ENCODE measurements at places on chromosomes 2 and 18. TPM values are rescaled to one million over a fixed set of nuclear protein-coding genes. Genes with fewer than 3 reads are reported as not detected.

DNA sequence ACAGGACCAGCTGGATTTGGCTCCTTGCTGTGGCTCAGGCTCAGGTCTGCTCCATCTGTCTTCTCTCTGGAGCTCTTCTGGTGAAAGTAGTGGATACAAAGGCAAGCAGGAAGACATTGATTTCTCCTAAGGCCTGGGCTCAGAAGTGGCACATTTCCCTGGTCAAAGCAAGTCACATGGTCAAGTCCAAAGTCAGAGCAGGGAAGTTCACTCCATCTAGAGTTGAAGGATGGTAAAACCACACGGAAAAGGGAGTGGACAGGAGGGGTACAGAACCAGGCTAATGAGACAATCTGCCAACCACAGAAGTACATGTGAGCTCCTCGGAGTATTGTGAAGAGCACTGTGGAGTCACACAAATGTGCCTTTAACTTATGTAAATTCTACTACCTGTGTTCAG is 66.1 kb downstream of the MARCO start:
- no peak for DNase-seq

SERPINB13 gene
- total RNA-seq, result not detected

- DNase-seq, result no peak
These were observed 45.5 kb upstream of the SLC8A1 start for GRCh38 chr2:40497251-40497859.

- peak; percentile 53 for DNase-seq
These were observed at the start of gene NTSR2 for GRCh38 chr2:11669454-11670291. NTSR2 (minus strand) TSS chr2:11670195; CDS start chr2:11670129, 66 bp downstream.

TCF23 gene
- total RNA-seq, result not detected

DNA sequence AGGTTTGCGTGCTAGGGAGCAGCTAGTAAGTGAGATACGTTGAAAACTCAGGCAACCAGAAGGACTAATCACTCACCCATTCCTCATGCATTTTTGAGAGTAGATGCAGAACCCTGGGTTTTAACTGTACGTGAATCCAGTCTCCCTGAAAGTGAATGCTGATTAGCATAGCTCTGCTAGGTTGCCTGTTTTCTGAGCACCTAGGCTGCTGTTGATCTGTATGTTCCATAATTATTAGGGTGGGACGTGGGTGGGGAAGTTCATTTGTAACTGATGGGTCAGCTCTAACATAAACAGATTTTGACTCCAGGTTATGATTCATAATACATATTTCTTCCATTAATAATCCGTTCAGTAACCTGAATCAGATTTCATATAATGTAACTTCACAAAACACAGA is 379.0 kb upstream of the FANCL start:
- DNase-seq, result no peak

SS18 gene
- total RNA-seq, result 42.9 TPM

DNA sequence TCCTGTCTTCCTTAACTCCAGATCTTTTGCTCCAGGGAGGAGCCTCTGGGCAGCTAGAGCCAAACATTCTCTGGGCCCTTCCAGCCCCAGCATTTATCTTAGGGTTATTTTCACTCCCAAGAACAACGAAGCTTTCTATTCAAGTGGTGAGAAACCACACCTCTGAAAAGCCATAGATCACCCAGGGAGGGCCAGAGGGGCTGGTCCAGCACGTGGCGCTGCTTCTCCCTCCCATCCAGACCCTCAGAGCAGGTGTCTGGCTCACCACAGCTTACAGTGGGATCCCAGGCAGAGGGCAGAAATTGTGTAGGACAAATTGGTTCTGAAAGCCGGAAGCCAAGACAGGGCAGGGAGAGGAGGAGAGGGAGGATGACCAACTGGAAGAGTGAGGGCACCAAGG is 74.0 kb upstream of the PKDCC start:
- DNase-seq, result no peak

DNA sequence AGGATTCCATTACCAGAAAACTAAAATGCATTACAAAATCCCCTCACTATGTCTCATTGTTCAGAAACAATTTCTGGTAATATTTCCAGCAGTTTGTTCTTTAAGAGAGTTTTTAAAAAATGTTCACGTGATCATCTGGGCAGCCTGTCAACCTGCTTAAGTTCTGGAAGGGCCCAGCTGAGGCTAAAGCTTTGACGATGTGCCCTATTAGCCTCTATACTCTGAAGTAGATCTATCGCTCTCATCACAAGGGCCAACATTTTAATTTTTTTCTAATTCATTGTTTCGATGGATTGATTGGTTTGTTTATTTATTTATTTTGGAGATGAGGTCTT is 205.8 kb downstream of the PRKCE start:
- DNase-seq, result no peak

CFC1 gene
- total RNA-seq, result not detected

LONRF2 gene
- not detected for total RNA-seq

DNA sequence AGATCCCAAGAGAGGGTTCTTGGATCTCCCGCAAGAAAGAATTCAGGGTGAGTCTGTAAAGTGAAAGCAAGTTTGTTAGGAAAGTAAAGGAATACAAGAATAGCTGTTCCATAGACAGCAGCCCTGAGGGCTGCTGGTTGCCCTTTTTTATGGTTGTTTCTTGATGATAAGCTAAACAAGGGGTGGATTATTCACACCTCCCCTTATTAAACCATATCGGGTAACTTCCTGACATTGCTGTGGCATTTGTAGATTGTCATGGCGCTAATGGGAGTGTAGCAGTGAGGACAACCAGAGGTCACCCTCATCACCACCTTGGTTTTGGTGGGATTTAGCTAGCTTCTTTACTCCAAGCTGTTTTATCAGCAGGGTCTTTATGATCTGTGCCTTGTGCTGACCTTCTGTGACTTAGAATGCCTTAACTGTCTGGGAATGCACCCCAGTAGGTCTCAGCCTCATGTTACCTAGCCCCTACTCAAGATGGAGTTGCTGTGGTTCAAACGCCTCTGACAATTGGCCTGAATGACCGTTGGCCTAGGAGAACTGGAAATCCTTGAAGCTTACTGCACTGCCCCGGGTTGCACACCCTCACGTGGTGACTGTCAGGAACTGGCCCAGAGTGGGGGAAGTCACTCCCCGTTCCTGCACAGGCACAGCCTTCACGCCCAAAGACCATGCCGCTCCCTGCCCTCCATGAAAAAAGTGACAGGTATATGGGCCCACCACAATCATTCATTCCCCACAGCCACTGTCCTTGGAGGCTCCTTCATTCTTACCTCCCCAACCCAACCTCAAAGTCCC is 136.9 kb downstream of the SEPTIN10 start:
- no peak for DNase-seq

ATP6V1C2 gene
- not detected for total RNA-seq

CRACDL gene
- 0.35 TPM for total RNA-seq

GRCh38 chr18:45447355-45448265 is 167.7 kb upstream of the SLC14A2 start:
- no peak for DNase-seq

DNA sequence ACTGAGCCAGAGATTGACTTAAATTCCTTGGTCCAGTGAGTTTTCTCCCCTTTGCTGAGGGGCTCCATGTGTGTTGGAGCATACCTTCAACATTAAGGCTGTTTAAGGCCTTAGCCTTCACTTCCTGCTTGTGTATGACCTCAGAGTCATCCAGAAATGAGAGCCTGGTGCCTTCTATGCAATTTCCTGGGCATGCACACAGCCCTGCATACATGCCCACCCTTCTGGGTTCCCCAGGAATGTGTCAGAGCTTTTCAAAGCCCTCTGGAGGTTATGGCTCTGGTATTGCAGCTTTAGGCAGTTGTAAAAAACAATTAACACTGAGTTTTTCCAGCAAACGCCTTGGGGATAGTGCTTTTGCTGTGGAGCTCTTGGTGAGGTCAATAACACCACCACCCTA is 16.7 kb downstream of the IL1R1 start:
- no peak for DNase-seq

- no peak for DNase-seq
These were observed 307 bp upstream of the DUSP11 start for GRCh38 chr2:73780237-73780582.

- DNase-seq, result no peak
These were observed 100.4 kb downstream of the EN1 start for GRCh38 chr2:118747066-118747465.

DNA sequence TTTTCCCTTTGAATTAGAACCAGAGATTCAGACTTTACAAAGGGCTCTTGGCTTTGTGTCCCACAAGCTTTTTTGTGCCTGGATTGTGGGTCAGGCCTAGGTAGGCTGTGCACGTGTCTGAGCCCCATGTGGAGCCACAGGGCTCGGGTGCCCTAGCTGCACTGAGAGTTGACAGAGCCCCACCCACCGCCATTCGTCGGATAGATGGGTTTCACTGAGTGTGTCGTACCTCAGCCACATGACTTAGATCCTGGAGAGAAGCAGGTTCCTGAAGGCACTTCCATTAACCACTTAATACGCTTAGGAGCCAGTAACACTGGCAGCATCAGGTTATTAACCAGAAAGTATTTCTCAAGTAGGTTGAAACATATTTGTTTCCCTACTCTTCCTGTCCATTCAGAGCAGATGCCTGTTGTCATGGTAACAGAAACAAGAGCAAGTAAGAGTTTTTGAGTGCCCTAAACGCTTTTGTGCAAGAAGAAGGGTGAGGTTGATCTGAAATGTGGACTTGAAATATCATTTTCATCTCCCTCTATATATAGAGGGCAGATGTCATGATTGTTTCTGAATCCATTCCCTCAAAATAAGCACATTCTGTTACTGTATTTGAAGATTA is 30.0 kb downstream of the ADCYAP1 start:
- no peak for DNase-seq

DNA sequence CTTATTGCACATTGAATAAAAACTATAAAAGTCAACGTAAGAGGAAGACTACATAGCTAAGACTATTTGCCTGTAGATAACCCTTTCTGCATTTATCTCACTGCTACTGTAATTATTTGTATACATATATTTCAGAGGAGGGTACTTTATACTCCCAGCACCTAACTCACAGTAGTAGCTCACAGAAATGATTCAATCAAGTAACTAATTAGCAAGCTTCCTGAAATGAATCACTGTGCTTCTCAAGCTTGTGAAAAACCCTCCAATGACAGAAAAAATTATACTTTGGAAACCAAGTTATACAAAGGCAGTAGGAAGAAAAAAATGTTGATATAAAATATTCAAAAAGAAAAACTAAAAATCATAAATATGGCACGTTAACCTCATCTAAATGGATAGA is 124.9 kb downstream of the NBAS start:
- DNase-seq, result no peak

DNA sequence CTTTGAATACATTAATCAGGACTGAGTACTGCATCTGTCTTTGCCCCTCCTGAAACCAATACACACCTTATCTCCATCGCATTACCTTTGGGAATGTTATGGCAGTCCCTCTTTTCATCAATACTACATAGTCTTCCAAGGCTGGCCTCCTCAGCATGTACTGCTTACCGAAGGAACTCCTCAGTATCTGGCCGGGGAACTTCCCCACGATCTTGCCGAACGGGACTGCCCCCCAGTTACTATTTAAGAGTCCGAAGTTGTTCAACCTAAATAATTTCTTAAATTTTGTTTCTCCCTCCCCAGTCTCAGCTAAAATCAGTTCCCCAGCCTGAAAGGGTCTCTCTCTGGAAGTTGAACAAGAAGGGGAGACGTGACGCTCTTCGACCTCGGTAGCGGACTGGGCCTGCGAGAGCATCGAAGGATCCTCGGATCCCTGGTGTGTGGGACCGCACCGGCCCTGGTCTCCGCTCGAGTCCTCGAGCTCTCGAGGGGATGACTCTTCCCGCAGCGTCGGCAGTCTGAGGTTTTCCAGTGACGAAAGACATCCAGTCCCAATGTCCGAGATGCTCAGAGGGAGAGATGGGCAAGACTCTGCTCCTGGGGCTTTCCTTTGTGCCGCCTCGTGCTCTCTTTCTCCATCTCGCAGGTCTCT is 489 bp downstream of the TRMT61B start:
- DNase-seq, result peak; percentile 23

DNA sequence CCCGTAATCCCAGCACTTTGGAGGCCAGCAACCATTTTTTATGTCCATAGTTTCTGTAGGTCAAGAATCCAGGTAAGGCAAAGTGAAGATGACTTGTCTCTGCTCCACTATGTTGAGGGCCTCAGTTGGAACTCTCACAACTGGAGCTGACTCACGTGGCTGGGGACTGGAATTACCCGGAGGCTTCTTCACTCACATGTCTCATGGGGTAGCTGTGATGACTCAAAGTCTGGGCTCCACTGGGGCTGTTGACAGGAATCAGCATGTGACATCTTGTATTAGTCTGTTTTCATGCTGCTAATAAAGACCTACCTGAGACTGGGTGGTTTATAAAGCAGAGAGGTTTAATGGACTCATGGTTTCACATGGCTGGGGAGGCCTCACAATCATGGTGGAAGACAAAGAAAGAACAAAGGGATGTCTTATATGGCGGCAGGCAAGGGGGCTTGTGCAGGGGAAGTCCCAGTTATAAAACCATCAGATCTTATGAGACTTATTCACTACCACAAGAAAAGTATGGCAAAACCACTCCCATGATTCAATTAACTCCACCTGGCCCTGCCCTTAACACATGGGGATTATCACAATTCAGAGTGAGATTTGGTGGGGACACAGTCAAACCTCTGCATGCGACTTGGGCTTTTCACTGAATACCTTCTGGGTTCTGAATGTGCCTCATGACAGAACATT is 7.8 kb upstream of the PPP1R1C start:
- peak; percentile 54 for DNase-seq

GRCh38 chr2:172050479-172051125 is 34.7 kb upstream of the DLX1 start:
- DNase-seq, result no peak

FAM110C gene
- not detected for total RNA-seq

TOGARAM2 gene
- 1.2 TPM for total RNA-seq

DNA sequence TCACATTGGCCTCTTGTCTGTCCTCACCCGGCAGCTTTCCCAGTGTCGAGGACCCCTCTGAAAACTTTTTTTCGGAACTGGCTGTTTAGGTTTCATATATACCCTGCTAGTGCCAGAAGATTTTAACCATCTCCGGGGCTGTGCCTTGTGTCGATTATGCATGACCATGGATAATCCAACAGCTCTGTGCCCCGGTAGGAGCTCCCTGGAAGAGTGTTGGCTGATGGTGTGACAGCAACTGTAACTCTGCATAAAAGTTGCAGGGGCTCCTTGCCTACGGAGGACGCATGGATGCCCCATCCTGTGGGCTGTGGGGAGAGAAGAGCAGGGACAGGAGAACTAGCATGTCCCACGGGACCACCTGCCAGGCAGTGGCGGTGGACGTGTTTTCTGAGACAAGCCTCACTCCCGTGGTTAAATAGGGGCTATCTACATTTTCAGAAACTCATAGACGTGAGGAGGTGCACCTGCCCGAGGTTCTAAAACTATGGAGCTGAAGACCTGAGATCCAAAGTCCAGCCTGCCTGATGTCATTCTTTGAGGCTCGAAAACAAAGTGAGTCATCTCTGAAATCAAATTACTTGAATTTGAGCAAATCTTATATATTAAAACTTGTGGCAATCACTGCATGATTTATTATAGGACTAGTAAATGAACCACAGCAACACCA is 437.2 kb upstream of the HS6ST1 start:
- no peak for DNase-seq

DNA sequence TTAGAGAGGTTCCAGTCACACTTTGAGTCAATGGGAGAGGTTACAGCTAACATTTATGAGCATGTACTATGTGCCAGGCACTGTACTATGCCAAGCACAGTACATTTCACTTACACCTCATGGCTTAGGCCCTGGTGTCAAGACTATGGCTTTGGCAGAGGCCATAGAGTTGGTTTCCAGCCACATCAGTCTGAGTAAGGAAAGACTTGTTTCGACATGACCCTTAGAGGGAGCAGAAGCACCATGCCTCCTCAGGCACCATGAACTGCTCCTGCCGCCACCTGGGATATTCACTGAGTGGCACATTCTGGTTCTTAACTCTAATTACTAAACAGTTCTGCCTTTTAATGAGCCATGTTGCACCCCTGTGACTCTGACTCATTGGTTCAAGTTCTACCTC is 12.7 kb downstream of the DGUOK start:
- DNase-seq, result peak; percentile 76

GRCh38 chr2:119126650-119127049 is 31.9 kb downstream of the C1QL2 start:
- peak; percentile 42 for DNase-seq

Measured in activated naive CD4-positive, alpha-beta T cell treated with anti-CD3 and anti-CD28 coated beads for 36 hours (primary cell).